ENCODE measurements at places on chromosomes 5 and 9.

GRCh38 chr5:66438087-66438486 is 158.1 kb upstream of the MAST4 start:
- DNase-seq, result no peak

- DNase-seq, result no peak
Measured at GRCh38 chr5:144710637-144711036, 540.0 kb downstream of the KCTD16 start.

DNA sequence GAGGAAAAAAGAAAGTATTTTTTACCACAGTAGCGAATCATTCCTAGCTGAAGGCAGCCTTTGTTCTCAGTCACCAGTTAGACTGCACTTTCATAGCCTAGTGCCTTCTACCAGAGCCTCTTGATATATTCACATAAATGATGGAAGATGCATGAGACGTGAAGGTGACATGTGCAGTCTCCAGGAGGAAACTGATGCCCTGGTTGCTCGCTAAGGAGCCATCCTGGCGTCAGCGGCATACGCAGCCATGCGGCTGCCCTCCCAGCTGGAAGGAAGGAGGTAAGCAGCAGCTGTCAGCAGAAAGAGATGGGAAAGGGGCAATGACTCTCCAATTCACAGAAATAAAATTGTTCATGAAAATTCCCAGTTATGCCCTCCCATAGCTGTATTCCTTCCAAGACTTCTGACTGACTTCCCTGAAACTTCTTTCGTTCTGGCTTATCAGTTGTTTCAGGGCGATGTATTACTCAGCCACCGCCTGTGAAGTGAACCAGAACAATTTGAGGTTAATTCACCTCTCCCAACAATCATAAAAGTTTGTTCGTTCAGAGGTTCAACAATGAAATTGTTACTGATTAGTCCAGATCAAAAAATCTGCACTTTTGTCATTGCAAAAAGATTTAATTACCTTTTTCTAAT is 331.2 kb downstream of the NR2F1-AS1 start:
- no peak for DNase-seq

- peak; percentile 87 for DNase-seq
Measured at GRCh38 chr5:149614034-149614907, 33.0 kb downstream of the ARHGEF37 start.

DNA sequence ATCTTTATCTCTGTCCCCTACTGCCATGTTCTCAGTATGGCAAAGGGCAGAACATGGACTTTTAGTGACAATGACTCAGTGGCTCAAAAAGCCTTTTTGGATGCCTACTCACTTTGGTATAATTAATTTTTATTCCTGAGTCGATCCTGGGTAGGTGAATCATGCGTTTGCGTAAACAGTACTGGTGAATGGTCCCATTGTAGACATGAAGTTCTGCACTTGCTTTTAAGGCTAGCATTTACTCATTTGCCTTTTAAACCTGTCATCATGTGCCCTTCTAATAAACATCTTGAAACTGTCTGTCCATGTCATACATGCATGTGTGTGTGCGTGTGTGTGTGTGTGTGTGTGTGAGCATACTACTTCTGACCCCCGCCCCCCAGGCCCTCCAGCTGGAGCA is 223.0 kb downstream of the AUH start:
- no peak for DNase-seq

- no peak for DNase-seq
Measured at GRCh38 chr9:124771867-124772679, 962 bp upstream of the NR6A1 start.

- DNase-seq, result no peak
Measured at GRCh38 chr9:28832168-28832770, 1259.0 kb upstream of the C9orf72 start.

DNA sequence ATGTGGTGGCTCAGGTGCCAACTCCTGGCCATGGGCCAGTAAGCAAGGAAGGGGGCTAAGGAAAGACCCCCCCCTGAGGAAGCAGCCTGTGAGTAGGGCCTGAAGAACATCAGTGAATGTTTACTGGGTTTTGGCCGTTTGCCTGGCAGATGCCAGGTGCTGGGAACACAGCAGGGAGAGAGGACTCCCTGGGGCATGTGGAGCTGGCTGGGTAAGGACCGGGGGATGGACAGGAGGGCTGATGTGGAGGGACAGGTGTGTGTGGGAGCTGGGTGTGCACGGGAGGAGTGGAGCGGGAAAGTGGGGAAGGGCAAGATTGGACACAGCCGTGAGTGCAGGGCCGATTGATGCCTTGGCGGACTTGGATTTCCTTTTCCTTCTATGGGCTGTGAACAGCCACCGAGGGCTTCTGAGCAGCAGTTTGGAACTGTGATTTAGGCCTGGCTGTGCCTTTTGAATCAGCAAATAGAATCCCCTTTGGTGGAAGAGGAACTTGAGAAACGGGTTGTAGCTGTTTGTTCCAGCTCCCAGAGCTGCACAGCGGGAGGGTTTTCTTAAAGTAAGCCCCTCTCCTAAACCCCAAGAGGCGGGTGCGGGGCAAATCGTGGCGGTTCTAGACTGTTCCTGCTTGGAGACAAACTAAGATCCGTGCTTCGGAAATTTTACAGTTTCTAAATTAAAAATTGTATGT is 3.1 kb downstream of the HMCN2 start:
- no peak for DNase-seq

DNA sequence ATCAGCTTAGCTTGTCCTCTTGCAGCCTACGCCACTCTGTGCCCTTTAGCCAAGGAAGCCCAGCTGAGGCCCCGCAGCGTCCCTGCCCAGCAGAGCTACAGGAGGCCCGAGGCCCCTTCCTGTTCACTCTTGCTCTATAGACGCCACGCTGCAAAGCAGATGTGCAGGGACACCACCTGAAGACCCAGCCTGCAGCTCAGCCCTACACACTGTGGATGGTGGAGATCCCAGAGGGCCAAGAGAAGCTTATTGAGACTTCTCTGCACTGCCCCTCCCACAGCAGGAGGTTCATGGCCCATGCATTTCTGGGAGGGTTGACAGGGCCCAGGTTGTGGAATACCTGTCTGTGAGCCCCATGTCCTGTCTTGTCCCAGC is 33.6 kb downstream of the IRF1 start:
- DNase-seq, result no peak

GRCh38 chr9:20065046-20065445 is 276.2 kb upstream of the SLC24A2 start:
- DNase-seq, result no peak

DNA sequence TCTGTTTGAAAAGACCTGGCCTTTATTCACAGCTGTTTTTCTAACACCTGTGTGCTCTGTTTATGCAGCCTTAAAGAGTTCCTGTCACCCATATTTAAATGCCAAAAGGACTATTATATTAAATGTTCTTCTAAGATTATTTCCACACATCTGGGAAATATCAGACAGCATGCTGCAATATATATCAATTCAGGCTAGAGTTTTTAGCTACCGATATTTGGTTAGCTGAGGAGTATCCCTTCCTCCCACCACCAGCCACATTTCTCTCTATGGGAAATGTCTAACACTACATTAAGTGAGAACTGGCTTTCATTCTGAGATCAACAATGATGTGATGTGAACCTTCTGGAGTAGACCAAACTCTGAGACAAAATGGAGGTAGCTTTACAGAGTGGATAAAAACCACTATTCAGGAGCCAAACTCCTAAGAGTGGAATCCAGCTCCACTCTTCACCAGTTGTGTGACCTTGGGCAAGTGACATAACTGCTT is 509.2 kb downstream of the ZNF608 start:
- no peak for DNase-seq

- no peak for DNase-seq
Measured at GRCh38 chr5:43973318-43973717, 370.3 kb downstream of the NNT start.

- DNase-seq, result no peak
Measured at GRCh38 chr5:15594977-15595568, 95.1 kb downstream of the FBXL7 start.

- DNase-seq, result no peak
Measured at GRCh38 chr9:98935071-98935505, 8.6 kb upstream of the COL15A1 start.

DNA sequence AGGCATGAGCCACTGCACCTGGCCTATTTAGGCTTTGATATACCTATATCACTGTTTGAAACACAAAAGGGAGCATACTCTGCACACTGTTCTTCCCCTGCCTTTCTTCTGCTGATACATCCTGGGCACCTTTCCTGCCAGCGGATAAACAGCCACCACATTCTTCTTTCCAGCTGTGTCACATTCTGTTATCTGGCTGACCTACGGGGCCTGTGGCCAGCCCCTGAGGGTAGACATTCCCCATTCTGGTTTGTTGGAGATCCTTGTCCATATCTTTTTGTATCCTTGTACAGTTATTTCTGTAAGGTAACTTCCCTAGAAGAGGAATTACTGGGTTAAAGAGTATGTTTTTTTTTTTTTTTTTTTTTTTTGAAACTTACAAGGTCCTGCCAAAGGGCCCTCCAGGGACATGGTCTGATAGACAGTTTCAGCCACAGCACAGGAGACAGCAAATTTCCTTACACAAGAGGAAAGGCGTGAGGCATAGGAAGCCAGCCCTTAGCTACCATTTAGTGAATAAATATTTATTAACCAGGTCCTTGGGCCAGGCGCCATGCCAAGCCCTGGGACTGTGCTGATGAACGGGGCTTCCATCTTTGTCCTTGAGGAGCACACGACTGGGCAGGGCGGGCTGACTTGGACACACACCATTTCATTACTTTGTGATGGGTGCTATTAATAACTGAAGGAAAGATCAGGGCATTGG is 57.8 kb downstream of the ERGIC1 start:
- DNase-seq, result no peak

DNA sequence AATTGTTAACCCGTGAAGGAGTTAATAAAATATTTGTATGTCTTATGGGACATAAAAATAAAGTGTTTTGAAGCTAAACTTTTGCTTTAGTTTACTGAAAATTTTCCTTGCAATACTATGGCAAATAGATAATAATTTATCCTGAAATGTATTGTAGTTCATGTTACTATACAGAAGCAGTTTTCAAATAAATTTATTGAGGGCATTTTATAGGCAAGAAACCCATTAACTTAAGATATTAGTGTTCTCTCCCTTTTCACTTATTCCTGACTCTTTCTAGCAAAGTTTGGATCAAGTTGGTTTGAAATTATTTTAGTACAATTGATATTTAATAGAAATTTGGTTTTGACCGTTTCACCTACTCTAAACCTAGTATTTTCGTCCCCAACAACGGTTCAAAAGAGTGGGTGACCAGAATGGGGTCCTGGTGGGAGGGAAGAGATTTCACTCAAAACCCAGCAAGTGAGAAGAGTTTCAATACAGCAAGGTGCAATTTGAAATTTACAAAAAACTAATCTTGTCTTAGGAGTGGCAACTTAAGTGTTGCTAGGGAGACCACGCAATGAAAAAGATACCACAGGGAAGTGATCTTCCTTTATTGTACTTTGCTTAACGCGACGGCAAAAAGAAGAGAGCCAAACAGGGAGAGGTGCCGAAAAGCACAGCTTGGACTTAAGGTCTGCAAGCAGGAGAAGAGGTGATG is 28.4 kb downstream of the NR2F1 start:
- no peak for DNase-seq

All from LNCaP clone FGC (cell line).